ENCODE measurements at places on chromosomes 5 and 9.
A peak's percentile ranks its signal among the peaks of the same experiment; 100 is the strongest.

- DNase-seq = no peak
These were observed 11.2 kb downstream of the MVB12B start for GRCh38 chr9:126337729-126338372.

DNA sequence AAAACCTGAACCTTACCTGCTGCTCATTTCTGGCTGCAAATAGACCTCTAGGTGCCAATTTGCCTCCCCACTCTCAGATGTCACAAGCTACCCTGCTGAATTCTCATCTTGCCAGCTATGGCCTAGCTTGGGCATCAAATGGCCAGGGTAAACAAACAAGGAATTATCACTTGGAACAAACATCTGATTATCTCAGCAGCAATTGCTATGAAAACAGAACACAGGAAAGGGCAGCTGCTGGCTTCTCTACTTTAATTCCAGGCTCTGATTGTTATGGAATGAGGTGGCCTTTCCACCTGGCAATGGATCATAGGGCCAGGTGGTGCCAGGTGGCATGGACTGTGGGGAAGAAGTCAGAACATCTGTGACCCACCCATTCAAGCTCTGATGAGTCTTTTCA lies 505.1 kb downstream of the TLR4 start:
- DNase-seq = no peak

GRCh38 chr5:172497591-172498255 lies 43.4 kb upstream of the SH3PXD2B start:
- no peak for DNase-seq

DNA sequence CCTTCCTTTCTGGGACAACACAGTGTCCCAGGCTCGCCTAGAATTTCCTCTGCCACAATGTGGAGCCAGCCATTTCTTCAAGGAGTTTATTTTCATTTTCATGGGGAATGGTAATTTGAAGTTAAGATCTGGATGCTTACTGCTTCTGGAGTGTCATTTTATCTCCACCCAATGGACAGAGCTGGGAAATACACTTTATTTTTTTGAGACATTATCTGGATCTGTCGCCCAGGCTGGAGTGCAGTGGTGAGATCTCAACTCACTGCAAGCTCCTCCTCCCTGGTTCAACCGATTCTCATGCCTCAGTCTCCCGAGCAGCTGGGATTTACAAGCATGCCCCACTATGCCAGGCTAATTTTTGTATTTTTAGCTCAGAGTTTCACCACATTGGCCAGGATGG lies 12.7 kb upstream of the THG1L start:
- DNase-seq = peak; percentile 26

All from stimulated activated CD4-positive, alpha-beta T cell treated with anti-CD3 and anti-CD28 coated beads, Interleukin-15, amount 100 ng/mL, for 24 hours (primary cell).